ENCODE measurements at places on chromosomes 5 and 9. TPM values are rescaled to one million over a fixed set of nuclear protein-coding genes. Genes with fewer than 3 reads are reported as not detected.
A peak's percentile ranks its signal among the peaks of the same experiment; 100 is the strongest.

The NSUN2 gene
- total RNA-seq, result 69.9 TPM

The AKNA gene
- total RNA-seq, result 26.9 TPM

The ANKRD34B gene
- total RNA-seq, result not detected

GRCh38 chr5:163306421-163306820 is 131.0 kb upstream of the CCNG1 start:
- no peaks in the 10 kb centered on the region for H3K27me3 ChIP-seq
- no peak for DNase-seq
- H3K36me3 ChIP-seq, result no peaks in the 10 kb centered on the region
- no peak overlapping the region for H3K4me3 ChIP-seq
- H3K27ac ChIP-seq, result no peak overlapping the region

DNA sequence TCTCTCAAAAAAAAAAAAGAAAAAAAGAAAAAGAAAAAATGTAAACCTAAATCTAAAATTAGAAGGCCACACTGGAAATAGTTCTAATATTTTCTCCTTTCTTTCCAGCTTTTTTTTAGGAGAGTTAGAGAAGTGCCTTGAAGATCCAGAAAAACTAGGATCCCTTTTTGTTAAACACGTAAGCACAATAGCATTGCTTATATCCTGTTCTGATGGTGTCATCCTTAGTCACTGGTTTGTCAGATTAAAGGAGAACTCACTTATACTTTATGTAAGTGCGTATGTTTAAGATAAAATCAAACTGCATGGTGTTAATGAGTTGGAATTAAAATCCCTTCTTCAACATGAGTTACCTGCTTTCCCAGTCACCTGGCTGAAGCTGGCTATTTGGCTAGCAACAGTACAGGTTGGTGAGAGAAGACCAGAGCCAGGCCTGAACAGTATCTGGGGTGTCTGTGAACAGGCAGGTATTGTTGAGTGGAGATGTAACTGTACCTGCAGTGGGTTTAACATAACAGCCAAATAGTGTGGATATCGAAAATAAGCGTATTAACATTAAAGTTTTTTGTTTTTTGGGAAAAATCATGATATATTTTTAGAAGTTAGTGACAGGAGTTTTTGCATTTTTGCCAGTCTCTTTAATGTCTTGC is 104.7 kb upstream of the OTULINL start:
- no peak for DNase-seq
- no peaks in the 10 kb centered on the region for H3K27me3 ChIP-seq
- peaks cover 7% of the 10 kb centered on the region for H3K36me3 ChIP-seq
- H3K4me3 ChIP-seq, result no peak overlapping the region

The PLAC8L1 gene
- not detected for total RNA-seq

The SPATA31A7 gene
- total RNA-seq, result not detected

- no peaks in the 10 kb centered on the region for H3K27me3 ChIP-seq
- peak overlapping the region; percentile 60 for H3K4me3 ChIP-seq
- H3K4me1 ChIP-seq, result peaks cover 11% of the 10 kb centered on the region
- no peaks in the 10 kb centered on the region for H3K36me3 ChIP-seq
Measured at GRCh38 chr9:104991144-104991953, 63.4 kb upstream of the ABCA1 start.

DNA sequence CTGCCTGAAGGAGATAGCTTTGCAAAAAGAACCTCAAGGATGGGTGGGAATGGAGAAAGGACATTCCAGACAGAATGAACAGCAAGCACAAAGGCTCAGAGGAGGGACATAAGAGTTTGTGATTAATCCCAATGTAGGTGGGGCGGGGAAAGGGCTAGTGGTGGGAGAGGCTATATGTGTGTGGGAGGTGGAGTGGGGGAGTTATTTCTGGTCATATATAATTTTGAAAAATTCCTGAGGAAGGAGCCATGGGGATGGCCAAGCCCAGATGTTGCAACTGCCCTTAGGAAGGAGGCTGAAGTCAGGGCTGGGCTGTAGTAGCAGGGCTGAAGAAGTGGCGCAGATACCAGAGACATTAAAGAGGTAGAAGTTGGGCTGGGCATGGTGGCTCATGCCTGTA is 13.4 kb upstream of the CCL27 start:
- no peaks in the 10 kb centered on the region for H3K36me3 ChIP-seq
- no peaks in the 10 kb centered on the region for H3K27me3 ChIP-seq
- no peak overlapping the region for H3K4me3 ChIP-seq

DNA sequence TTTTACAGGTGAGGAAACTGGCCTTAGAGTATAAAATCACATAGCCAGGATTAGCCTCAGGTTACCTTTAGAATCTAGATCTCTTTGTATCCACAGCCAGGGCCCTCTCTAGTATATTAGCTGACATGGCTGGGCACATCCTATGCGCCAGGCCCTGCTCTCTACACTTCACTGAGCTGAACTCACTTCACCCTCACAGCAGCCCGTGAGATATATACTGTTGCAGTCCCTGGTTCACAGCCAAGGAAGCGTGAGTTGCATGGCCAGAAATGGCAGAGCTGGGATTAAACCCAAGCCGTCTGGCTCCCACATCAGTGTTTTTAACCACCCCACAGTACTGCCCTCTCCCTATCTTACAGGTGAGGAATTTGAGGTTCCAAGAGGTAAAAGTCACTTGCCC is 58.4 kb downstream of the DAB2IP start:
- H3K36me3 ChIP-seq, result no peaks in the 10 kb centered on the region
- H3K27me3 ChIP-seq, result no peaks in the 10 kb centered on the region
- H3K27ac ChIP-seq, result no peak overlapping the region
- no peak for DNase-seq
- H3K4me3 ChIP-seq, result no peak overlapping the region

The FBP1 gene
- 43.8 TPM for total RNA-seq

The PHYHD1 gene
- 1.8 TPM for total RNA-seq

DNA sequence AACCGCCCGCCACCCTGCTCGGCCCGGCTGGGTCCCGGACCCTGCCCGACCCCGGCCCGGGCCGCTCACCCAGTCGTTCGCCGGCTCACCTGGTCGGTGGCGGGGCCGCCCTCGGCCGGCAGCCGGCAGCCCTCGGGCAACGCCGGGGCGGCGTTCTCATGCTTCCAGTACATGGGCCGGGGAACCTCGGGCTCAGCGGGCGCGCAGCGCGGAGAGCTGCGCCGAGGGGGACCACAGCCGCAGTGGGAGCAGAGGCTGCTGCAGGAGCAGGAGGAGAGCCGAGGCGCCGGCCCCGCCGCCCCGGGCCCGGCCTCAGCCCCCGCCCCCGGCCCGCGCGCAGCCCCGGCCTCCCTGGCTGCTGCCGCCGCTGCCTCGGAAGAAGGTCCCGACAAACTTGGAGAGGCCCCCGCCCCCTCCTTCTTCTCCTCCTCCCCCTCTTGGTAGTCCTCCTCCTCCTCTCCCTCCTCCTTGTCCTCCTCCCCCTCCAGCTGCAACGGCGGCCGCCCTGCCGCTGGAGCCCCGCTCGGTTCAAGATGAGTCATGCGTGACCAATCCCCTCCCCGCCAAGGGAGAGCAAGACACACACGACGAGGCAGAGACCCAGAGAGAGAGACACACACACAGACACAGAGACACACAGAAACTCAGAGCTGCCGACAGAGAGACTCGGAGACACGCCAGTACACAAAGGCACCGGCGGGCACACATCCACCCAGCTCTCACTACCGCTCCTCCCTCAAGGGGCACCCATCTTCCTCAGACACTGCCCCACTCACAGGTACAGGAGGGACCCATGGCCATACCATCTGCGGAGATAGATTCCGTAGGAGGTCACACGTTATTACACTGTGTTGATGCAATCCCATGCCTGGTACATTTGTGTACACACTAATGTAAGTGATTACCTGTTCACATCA is at the start of gene LHX6:
LHX6 (minus strand) TSS at position 390 of the 917 bp plus-strand sequence; CDS start at position 173, 217 bp downstream.
- H3K27me3 ChIP-seq, result peaks cover 68% of the 10 kb centered on the region
- H3K4me3 ChIP-seq, result peak within 1 kb of the TSS; percentile 11
- DNase-seq, result no peak
- no peaks in the 10 kb centered on the region for H3K36me3 ChIP-seq

DNA sequence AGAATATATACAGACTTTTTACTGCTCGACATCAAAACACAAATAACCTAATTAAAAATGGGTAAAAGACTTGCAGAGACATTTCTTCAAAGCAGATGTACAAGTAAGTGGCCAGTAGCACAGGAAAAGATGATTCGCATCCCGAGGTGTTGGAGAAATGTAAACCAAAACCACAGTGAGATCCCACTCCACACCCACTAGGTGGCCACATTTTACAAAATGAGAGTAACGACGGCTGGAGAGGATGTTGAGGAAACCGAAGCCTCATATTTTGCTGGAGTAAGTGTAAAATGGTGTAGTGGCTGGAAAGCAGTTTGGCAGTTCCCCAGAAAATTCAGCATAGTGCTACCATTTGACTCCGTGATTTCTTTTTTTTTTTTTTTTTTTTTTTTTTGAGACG is 21.3 kb upstream of the GBGT1 start:
- peak; percentile 55 for DNase-seq
- H3K27ac ChIP-seq, result no peak overlapping the region
- no peaks in the 10 kb centered on the region for H3K4me1 ChIP-seq
- H3K4me3 ChIP-seq, result no peak overlapping the region
- no peaks in the 10 kb centered on the region for H3K36me3 ChIP-seq

Data from colonic mucosa (tissue), 4 donors.